ENCODE measurements at places on chromosomes 4 and X. TPM values are rescaled to one million over a fixed set of nuclear protein-coding genes. Genes with fewer than 3 reads are reported as not detected.

- DNase-seq = no peak
These were observed 47.1 kb downstream of the TEC start for GRCh38 chr4:48222491-48222890.

GPRASP2 gene
- 9.6 TPM for total RNA-seq

SMIM31 gene
- not detected for total RNA-seq

SERPINA7 gene
- 0.05 TPM for total RNA-seq

- DNase-seq = no peak
These were observed 42.9 kb downstream of the NALF2 start for GRCh38 chrX:69546978-69547377.

- no peak for DNase-seq
These were observed 179.9 kb downstream of the KCNIP4 start for GRCh38 chr4:21768349-21769310.

DNA sequence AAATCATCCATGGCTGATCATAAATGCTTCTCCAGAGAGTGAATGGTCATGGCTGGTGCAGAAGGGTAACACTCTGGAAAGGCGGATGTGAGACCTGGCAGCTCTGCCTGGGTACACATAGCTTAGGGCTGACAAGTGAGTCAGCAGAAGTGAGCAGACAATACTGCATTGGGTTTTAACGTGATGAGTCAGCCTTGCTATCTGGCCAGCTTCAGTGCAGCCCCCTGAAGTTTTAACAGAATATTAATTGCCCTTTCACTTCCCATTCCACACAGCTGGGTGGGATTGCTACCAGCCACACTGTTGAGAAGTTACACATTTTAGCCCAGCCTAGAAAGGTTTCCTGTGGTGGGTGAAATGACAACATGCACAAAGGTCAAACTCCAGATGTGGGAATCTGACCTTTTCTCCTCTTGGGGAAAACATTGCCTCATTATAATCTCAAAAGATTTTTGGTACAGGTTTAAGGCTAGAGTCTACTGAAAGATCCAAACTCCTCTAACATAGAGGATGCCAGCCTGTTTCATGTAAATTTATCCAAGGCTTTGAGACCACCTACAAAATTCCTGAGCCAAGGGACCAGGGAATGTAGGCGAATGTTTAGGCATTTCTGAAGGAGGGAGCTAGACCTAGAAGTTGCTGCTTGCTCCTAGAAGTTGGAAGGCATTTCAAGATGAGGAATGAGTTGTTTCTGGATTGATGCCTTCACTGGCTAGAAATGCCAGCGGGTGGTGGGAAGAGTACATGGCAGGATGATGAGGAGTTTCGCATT is 230.3 kb upstream of the PGRMC2 start:
- no peak for DNase-seq

GRCh38 chr4:7759216-7759615 is 180.4 kb downstream of the AFAP1 start:
- no peak for DNase-seq

DNA sequence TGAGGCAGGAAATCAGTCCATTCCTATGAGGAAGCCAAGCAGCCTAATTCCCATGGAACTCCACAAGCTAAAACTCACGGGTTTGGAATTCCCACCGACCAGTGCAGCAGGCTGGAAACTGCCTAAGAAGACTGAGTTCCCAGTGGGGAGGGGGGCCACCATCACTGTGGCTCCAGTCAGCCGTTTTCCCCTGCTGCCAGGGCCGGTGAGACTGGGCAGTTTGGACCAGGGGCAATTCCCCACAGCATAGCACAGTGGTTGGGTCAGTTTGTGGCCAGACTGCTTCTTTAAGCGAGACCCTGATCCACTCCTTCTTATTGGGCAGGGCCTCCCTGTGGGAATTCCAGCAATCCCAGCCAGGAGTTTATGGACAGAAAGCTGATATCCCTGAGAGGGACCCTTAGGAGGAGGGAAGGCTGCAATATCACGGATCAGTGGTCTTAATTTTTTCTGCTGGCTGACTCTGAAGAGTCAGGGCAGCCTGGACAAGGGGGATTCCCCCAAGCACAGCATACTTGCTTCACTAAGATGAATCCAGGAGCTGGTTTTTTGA is 20.7 kb downstream of the PAGE5 start:
- no peak for DNase-seq

ABCG2 gene
- 1.4 TPM for total RNA-seq

- DNase-seq = peak; percentile 1
These were observed 521.6 kb upstream of the SLIT2 start for GRCh38 chr4:19729886-19730651.

NWD2 gene
- under 0.01 TPM for total RNA-seq

TLR2 gene
- total RNA-seq = 6.7 TPM

AMBN gene
- 0.19 TPM for total RNA-seq

MRPS18C gene
- total RNA-seq = 58.6 TPM

DNA sequence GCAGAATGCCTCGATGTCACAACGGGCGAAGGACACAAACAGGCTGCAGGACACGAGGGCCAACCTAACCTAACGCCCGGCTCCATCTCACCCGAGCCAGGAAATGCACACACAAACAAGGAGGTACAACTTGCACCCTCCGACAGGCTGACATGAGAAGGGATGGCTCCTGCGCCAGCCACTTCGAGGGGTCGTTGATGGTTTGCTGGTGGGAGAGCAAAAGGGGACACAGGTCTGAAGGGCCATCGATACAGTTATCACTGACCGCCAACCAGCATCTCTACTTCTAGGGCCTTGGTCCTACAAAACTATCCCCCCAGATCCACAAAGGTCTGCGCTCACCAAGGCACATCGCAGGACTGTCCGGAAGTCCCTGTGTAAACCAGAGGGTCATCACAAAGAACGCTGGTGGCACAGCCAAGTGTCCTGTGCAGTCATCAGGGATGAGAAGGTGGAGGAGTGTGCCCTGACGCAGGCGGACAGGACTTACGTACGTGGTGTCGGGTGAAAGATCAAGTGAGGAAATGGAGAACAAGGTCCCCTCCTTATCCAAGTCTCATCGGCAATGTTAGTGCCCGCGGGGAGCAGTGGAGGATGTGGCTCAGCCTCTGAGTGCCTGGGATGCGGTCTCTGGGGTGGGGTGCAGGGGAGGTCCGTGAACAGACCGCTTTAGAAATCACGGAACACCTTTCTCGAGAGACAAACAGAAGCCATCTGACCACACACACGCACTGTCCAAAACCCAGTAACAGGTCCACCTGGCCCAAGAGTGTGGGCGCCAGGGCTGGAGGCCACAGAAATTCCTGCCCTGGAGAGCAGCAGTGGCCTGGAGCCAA is 7.0 kb downstream of the MXD4 start:
- no peak for DNase-seq

AFF2 gene
- 27.4 TPM for total RNA-seq

CXXC4 gene
- 1.2 TPM for total RNA-seq
